ENCODE measurements at places on chromosomes 2 and 18. TPM values are rescaled to one million over a fixed set of nuclear protein-coding genes. Genes with fewer than 3 reads are reported as not detected.

GRCh38 chr2:232372231-232373208, 6.0 kb upstream of the ALPP start:
- DNase-seq: no peak

- DNase-seq: no peak
Observed at GRCh38 chr2:189782221-189782671, 1.9 kb downstream of the ORMDL1 start.

DNA sequence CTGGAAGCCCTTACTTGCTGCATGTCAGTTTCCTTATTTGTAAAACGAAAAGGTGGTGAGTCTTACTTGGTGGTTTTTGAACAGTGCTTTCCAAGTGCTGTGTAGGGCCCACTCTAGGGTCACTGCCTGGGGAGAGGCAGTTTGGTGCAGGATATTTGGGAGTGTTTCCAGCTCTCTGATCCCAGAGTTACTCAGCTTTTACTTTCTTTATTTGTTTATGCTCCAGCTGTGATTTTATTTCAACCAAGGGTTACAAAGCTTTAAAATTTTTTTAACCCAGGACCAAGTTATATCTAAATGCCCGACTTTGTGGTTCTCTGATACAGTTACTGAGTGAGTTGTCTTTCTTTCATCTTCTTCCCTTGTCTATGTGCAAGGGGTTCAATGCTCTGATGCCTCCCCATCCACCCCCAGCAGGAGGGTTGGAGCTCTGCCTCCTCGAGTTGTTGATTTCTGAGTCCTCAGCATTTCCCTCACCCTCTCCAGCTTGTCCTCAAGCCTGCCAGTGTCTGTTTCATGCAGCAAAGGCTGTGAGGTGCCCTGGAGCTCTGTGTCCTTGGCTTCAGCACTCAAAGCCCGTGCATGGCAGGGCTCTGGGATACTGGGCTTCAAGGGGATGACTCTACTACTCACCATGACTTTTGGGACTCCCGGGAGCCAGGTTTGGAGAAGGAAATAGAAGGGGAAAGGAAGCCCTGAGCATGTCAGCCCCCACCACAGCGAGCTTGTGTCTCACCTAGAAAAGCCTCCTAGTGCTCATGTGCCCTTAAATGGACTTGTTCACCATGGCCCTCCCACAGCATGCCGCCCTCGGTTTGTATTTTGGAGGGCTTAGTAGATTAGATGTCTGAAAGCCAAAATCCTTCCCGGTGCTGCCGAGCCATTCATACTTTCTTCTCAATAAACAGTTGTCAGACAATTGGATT, 236.8 kb downstream of the SETBP1 start:
- no peak for DNase-seq

DNA sequence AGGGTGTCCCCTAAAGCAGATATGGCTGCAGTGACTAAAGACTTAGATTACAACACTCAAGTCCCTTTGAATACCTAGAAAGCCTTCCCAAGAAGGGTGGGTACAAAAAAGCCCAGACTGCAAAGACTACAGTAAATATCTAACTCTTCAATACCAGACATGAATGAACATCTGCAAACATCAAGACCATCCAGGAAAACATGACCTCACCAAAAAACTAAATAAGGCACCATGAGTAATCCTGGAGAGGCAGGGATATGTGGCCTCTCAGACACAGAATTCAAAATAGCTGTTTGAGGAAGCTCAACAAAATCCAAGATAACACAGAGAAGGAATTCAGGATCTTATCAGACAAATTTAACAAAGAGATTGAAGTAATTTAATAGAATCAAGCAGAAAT, 138.2 kb upstream of the OTOS start:
- DNase-seq: no peak

DNA sequence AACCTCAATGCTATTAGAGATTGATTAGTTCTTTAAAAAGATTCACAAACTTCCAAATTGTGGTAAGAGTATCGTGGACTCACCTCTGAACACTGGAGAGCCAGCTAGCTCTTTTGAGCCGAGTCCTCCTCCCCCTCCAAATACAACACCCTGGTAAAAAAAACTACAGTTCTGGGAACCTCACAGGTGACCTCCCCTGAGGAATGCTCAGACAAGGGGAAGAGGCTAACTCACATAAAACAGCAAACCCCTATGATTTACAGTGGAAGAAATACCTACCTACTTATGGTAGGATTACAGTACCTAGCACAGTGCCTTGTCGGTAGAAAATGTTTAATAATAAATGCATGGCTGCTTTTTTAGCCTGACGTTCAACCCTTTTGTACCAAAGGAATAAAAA, 8.4 kb downstream of the ZNF24 start:
- no peak for DNase-seq

DNA sequence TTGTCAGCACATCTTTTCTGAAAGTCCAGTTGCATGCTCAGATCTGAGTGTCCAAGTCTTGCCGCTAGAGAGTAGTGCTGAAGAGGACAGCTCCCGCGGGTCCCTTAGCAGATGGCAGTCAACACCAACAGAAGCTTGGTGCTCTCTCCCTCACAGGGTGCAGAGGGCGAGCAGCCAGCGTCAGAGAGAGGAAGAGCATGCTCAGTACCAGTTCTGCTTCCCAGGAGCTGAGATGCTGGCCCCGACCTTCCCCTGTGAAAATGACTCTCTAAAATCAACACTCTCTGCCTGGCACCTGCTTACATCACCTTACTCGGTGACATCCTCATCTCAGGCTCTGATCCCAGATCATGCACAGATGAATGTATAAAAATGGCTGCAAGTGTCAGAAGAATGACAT, 86.0 kb upstream of the TWIST2 start:
- no peak for DNase-seq

GRCh38 chr2:41955316-41956043, 92.3 kb upstream of the PKDCC start:
- no peak for DNase-seq

The ANKRD30BL gene
- total RNA-seq: not detected

The CCT4 gene
- 50.4 TPM for total RNA-seq

The MDH1B gene
- total RNA-seq: not detected

The SLC4A3 gene
- 6.5 TPM for total RNA-seq
